ENCODE measurements at places on chromosomes 11 and 22. TPM values are rescaled to one million over a fixed set of nuclear protein-coding genes. Genes with fewer than 3 reads are reported as not detected.

Gene PHOX2A
- not detected for total RNA-seq

Gene MMP8
- total RNA-seq = 0.67 TPM

Gene HTATIP2
- 15.7 TPM for total RNA-seq

Gene TRIM6
- total RNA-seq = 3.2 TPM

DNA sequence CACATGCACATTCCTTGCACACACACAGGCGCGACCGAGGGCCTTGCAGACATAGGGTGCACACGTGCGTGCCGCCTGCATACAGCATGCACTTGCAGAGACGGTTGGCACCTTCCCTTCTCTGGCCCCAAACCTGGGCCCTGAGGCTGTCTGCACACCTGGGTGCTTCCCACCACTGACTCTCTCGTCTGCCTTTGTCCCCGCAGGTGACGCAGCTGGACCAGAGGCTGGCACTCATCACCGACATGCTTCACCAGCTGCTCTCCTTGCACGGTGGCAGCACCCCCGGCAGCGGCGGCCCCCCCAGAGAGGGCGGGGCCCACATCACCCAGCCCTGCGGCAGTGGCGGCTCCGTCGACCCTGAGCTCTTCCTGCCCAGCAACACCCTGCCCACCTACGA is 38.0 kb downstream of the CDKN1C start:
- DNase-seq = no peak

- DNase-seq = no peak
These were observed 75.1 kb upstream of the TSPAN18 start for GRCh38 chr11:44651535-44652155.

- no peak for DNase-seq
These were observed 29.8 kb downstream of the JAM3 start for GRCh38 chr11:134098566-134099184.

Measured in posterior vena cava (tissue), 2 donors.